Ovary (tissue), 10 donors: ENCODE measurements at places on chromosomes 4 and X. TPM values are rescaled to one million over a fixed set of nuclear protein-coding genes. Genes with fewer than 3 reads are reported as not detected.
A peak's percentile ranks its signal among the peaks of the same experiment; 100 is the strongest.

DNA sequence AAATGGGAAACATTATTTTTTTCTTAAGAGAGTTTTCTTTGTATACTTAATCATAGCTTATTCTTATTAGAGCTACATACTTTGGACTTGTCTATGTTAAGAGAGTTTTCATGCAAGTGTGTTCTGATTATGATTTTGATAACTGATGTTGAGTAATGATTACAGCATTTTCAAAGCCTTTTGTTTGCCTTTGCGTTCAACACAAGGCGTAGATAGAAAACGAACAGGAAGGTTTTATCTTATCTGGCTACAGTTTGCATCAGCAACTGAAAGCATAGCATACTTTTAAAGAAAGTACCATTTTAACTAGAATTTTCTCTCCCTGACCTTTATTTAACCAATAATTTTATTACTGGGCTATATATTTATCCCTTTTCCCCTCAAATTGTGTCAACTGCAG, 51.6 kb upstream of the PDLIM5 start:
- no peak for DNase-seq

GRCh38 chr4:41661442-41662076, 87.0 kb downstream of the PHOX2B start:
- peak; percentile 67 for DNase-seq

DNA sequence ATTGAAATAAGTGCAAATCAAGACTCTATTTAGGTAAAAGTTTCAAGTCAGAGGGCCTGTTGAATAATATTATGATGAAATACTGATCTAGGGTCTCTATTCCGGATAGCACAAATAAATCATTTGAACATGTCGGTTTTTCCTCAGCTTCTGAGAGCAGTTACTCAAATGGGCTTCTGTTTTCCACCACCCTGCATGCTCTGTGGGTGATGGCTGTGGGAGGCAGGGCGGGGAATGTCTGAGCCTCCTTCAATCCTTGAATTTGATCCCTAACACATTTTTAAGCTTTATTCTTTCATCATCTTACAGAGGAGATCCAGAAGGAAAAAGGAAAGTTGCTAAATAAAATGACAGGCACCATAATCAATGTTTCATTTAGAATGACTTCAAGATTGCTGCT, 8.5 kb downstream of the UNC5C start:
- no peak for DNase-seq

GRCh38 chr4:150098214-150098613, 20.0 kb downstream of the DCLK2 start:
- no peak for DNase-seq

DNA sequence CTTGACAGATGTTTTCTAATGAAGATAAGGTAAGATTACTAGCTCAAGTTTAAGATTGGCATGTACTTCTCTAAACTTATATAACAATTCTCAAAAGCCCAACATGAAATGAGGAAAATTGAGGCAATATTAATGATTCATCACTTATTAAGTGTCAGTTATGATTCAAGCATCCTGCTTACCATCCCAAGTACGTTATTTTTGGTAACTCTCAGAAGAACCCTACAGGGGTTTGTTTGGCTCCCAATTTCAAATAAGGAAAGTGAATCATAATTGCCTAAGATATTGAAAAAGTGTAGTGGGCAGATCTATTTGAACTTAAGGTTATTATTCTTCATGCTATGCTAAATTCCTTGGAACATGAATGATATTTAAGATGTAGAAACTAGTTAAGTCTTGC, 387.9 kb upstream of the TENM3 start:
- DNase-seq: no peak

Gene NPY1R
- 2.6 TPM for total RNA-seq

Gene RRH
- 0.23 TPM for total RNA-seq

Gene S100P
- total RNA-seq: 0.60 TPM
